ENCODE measurements at places on chromosomes 12 and 14.

DNA sequence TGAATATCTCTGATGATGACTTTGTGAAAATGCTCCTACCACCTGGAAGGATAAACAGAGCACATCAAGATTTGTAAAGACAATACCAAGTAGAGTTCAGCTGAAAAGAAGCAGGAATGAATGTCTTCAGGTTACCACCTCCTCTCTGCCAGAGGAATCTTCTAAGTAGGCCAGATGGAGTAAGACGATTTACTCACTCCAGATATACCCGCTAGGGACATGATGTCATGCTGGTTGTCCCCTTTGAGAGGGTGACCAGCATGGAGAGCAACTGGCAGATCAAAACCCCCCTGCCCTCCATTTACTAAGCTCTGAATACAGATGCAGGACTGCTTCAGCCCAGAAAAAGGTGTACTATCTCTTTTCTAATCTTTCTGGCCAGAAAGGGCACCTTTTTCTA lies 39.3 kb upstream of the HSPB8 start:
- DNase-seq: no peak

GRCh38 chr12:49541911-49542505 lies 3.2 kb downstream of the KCNH3 start:
- no peak for DNase-seq

GRCh38 chr12:71840231-71840847 lies 780 bp downstream of the TBC1D15 start:
- DNase-seq: no peak

DNA sequence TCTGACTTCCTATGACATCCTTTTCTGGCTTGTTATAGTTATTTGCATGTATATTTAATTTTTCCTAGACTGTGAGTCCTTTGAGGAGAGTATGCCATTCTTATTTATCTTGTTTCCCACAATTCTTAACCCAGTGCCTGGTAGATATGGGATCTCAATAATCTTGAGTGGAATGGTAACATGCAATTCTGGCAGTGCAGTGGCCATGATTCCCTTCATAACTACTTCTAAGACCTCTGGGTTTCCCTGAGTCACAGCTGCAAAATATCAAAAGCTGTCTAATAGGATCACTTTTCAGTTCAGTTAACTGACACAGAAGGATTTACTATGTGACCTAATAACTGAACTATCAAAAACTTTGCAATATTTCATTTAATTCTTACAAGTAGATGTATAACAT lies 135.0 kb downstream of the ADAMTS20 start:
- no peak for DNase-seq

- DNase-seq: no peak
These were observed 248.9 kb upstream of the TMEM132C start for GRCh38 chr12:128018067-128018466.
